Activated CD8-positive, alpha-beta memory T cell treated with anti-CD3 and anti-CD28 coated beads, Interleukin-2, amount 50 U/mL, for 4 hours (primary cell): ENCODE measurements at places on chromosomes 11 and 22.
A peak's percentile ranks its signal among the peaks of the same experiment; 100 is the strongest.

DNA sequence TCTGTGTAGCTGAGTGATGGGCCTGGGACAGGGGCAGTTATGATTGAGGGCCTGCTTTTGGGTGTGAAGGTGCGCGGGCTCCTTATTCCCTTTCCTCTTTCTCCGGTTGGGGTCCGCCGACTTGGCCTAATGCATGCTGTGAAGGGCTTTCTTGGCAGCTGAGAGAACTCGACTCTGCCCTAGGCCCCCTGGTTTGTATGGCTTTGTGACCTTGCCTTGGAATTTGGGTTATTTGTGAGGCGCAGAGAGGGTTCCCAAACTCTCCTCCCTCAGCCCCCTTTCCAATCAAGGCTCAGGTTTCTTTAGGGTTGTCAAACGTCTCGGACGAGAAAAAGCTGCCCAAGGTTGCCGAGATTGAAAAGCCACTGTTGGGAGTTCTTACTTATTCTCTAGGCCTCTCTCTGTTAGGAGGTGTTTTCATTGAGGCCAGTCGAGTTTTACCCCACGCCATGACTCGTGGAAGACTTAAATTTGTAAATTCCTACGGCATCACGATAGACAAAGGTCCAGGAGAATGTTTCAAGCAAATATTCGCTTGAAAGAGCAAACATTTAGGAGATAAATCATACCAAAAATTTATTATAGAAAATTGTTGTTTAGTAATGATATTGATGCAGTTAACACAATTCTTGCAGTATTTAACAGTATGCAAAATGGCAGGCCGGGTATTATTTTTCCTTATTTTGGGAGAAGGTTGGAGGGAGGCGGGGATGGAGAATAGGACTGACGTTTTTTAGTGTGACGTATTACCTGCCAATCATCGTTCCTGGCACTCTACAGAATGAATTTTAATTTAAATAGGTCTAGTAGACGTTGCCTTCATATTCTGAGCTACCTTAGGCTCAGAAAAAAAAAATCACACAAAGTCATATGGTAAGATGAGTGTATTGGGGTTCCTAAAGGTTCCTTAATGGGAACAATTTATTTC is 689 bp downstream of the PDHX start:
- no peak for DNase-seq

DNA sequence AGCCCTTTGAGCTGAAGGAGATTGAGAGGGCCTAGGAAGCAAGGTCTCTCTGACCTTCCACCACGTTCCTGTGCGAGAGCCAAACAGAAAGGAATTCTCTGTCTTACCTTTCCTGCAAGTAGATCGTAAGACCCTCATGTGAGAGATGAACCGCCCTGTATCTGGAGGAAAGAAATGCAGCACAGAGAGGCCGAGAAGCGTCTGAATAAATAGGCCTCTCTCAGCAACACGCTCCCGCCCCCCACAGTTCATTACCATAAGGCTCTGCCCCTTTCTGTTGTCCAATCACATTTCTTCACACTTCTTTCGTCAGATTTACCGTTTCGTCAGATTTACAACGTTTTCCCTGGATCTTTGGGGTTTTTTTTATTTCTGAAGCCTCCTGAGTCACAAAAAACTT is 90.3 kb downstream of the BLID start:
- no peak for DNase-seq

DNA sequence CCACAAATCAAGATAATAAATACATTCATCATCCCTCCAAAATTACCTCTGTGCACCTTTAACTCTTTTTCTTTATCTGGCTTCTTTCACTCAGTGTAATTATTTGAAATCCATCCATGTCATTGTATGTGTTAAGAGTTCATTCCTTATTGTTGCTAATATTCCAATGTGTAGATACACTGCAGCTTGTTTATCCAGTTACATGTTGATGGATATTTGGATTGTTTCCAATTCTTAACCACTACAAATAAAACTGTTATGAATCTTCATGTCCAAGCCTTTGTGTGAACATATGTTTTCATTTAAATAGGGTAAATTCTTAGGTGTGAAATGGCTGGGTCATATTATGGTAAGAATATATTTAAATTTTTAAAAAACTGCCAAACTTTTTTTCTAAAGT is 323.3 kb upstream of the NCAM1 start:
- no peak for DNase-seq

GRCh38 chr11:128695539-128696221 is 1.8 kb downstream of the FLI1 start:
- DNase-seq, result no peak

GRCh38 chr11:70075836-70076235 is 2.3 kb upstream of the ANO1 start:
- DNase-seq, result no peak

DNA sequence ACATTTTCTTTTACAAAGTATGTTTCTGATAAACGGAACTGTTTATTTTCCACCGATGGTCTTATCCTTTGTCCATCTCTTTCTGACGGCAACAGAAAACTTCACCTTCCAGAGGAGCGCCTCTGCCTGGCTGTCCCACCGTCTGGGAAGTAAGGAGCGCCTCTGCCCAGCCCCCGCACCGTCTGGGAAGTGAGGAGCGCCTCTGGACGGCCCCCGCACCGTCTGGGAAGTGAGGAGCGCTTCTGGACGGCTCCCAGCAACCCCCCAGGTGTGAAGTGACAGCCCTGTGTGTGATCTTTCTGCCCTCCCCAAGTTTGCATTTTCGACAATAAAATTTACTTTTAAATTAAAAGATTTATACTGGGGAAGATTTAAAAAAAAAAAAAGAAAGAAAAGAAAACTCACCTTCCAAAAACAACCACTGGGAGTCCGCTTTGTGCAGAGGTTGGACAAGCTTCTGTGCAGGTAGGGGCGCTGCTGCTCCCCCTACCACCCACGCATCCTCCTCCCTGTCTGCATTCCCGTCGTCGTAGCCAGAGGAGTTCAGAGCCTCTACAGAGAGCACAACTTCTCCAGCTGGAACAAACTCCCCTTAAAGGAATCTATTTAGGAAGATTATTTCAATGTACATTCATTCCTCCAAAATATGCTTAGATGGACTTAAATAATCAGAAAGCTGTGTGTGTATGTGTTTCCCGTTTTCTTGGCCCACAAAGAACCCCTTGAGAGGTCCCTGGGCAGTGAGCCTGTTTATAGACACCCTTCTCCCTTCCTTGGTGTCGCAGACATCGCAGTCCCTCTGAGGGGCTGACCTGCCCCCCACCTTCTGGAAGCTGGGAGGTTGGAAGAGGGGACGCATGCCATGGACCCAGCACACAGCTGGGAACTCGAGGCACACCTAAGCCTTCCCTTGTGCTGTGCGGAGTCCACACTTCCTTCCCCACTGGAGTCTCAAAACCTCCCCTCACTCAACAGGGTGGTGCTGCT is 849 bp upstream of the APOBEC3B start:
- DNase-seq, result no peak

DNA sequence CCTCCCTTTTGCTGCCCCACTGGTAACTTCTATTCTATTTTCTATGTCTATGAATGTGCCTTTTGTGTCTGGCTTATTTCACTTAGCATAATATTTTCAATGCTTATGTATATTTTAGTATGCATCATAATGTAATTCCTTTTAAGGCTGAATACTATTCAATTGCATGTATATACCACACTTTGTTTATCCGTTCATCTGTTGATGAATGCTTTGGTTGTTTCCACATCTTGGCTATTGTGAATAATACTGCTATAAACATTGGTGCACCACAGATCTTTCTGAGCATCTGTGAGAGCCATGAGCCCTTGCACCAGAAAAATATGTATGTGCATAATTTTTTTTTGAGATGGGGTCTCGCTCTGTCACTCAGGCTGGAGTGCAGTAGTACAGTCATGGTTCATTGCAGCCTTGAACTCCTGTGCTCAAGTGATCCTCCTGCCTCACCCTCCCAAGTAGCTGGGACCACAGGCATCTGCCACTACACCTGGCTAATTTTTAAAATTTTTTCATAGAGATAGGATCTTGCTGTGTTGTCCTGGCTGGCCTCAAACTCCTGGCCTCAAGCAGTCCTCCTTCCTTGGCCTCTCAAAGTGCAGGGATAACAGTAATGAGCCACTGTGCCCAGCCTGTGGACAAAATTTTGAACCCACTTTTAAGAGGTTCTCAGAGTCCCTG is 27.0 kb downstream of the HEPHL1 start:
- no peak for DNase-seq

DNA sequence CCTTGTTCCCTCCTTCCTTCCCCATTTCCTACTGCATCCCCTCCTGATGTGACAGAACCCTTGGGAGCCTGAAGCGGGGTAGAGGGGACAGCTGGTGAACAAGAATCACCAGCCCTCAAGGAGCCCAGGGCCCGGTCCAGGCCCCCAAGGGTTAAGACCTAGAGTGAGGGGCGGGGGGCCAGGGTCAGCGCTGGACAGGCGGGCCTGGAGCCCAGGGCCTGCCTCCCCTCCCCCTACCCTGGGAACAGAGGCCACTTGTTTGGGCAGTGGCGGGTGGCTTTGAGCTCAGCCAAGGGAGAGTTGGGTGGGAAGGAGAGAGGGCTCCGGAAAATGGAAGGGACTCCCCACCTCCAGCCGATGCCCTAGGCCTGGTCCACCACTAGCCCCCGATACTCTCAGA is 2.1 kb downstream of the ARAP1 start:
- no peak for DNase-seq

GRCh38 chr11:111759778-111760407 is 6.3 kb downstream of the PPP2R1B start:
- no peak for DNase-seq

GRCh38 chr11:61446211-61446651 is 16.3 kb downstream of the SDHAF2 start:
- peak; percentile 71 for DNase-seq

- DNase-seq, result no peak
These were observed 1313.2 kb downstream of the TBC1D22A start for GRCh38 chr22:48075604-48076003.

DNA sequence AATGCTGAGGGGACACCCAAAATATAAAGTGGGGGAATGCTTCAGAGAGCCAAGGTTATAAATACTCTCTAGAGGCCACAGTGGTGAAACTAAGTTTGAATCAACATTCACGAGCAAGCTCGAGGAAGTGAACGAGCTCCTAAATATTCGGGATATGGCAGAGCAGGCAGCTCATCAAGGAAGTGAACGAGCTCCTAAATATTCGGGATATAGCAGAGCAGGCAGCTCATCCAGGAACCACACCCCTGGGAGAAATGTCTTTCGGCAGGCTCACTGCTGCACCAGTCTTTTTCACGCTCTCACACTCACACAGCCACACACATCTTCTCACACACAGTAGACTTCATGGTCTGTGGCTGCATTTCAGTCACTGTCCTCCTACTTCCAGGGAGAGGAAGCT is 787.5 kb downstream of the OPCML start:
- no peak for DNase-seq

DNA sequence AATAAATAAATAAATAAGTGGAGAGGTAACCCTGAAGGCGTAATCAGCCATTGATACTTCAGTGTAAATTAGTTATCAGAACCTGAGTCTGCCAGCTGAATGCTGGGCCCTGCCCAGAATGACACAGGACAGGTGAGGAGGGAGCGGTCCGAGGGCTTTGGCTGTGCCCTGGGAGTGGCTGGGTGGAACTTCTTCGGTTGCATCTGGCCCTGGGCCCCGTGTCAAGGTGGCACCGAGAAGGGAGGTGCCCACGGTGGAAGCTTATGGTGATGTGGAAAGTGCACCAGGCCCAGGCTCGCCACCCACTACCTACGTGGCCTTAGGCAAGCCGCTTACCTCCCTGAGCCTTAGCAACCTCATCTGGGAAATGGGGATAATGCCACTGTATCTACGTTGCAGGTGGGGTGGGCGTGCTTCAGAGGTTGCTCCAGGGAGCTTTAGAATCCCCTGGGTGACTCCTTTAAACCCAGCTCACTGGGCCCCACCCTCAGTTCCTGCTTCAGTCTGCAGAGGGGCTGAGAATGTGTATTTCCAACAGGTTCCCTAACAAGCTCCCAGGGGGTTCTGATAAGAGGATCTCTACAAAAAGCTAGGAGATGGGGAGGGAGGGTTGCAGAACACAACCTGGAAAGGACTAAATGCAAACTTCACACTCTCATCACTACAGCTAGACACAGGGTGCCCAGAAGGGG is 38.8 kb downstream of the TXN2 start:
- no peak for DNase-seq

DNA sequence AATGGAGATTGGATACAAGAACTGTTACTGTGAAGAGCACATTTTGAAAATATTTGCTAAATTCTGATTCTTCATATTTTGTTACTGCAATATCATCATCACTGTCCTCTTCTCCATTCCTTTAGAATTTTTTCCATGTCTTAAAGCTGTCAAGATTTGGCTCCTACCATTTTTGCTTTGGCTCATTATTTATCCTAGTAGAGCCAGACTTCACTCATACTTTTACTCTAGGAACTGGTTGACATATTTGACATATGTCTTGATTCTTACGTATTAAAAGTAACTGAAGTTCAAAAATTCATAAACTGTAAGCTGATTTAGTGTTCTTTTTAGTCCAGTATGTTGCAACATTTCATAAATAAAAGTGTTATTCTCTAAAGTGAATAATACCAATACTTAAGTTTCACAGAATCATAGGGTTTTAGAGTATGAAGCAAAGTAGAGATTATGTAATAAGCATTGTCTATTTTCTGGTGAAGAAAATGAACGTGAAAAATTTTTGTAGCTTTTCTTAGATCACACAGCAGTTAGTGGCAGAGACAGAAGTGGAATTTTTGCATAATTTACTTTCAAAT is 225.6 kb downstream of the TMEM135 start:
- no peak for DNase-seq

DNA sequence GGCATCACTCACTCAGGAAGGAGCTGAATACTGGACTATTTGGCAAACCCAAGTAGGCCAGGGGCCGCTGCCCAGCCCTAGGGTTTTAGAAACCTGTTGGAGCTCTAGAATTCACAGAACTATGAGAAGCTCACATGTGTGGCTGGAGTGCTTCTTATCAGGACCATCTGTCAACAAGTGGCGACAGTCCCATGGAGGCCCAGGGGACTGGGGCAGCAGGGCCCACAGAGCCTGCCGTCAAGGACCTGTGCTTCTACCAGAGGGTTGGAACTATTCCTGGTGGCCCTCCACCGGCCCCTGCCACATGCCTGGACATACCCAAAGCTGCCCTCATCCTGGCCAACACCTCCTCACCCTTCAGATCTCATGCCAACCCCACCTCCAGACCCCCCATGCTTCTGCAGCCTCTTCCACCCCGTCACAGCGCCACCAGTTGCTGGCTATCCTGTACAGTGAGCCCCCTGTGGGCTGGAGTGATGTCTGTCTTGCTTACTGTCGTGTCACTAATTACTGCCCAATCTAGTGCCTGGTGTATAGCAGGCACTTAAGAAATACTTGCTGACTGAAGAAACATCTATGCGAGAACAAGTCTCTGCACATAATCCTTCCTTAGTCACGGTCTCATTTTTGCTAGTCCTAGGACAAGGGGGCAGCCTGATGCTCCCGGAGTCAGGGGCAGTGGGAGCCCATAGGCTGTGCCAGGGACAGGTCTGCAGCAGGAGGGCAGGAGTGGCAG is 27.2 kb upstream of the RASL10A start:
- no peak for DNase-seq

GRCh38 chr22:38218661-38219622 is 17.1 kb downstream of the MAFF start:
- peak; percentile 34 for DNase-seq

- DNase-seq, result no peak
These were observed 21.5 kb upstream of the CABP2 start for GRCh38 chr11:67544616-67545242.
